ENCODE measurements at places on chromosomes 3 and 15.

- no peak for DNase-seq
These were observed 28.6 kb downstream of the KLHL6 start for GRCh38 chr3:183526838-183527427.

- DNase-seq: no peak
These were observed 27.9 kb upstream of the PSTPIP1 start for GRCh38 chr15:76967067-76967466.

DNA sequence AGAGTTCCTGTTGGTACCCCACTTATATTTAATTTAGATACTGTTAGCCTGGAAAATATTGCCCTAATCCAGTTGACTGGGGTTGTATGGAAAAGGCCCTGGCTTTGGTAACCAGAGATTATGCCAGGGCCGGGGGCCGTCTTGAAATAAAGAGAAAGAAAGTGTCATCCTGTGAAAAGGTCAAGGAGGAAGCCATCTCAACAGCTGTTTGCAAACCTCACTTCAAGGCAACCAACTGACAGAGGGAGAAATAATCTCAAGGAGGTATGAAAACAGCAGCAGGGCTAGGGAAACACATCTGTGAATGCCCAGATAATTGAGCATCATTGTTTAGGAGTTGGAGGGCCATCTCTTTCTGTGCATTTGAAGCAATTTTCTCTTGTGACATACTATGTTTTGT, 190.8 kb downstream of the SUCLG2 start:
- no peak for DNase-seq

DNA sequence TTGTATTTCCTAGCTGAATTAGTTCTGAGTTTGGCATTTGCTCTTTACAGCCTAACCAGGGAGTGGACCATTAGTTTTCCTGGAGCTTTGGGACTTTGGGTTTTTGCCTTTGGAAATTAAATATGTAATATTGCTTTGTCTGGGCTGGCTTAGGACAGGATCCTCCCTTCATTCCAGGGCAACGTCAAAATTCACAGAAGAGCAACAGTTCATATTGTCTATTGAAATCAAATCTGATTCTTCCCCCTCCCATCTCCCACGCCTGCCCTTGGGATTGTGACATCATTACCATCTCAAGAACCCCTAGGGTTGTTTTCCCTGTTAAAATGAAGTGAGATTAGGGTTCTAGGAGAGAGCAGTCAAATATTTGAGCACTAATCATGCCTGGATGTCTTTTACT, 194.1 kb downstream of the ROBO2 start:
- no peak for DNase-seq

DNA sequence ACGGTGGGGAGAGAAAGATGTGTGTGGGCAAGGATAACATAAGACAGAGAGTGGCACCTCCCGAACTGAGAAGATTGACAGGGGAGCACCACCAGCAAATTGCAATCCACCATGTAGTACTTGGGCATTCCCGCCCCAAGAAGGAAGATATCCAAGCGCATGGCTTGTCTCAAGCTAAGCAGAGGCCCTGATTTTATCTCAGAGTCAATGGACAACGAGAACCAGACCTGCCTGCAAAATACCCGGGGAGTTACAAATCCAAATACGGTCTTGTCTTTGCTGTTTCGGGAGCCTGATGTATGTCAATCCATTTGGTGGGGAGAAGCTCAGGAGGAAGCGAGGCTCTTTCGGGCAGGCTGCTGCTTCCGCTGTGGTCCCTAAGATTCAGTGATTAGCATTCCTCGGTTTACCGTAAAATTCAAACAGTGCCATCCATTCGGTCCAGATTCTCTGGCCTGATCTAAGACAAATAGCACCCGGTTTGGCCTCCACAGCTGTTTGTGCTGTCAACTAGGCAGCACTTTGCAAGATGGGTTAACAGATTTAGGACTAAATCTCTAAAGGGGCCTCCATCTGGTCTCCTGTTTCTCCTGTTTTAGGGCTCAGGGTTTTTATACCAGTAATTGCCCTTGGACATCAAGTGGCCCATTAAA, 97.7 kb upstream of the WNT5A start:
- no peak for DNase-seq

- no peak for DNase-seq
These were observed 115.9 kb downstream of the DCLK3 start for GRCh38 chr3:36648241-36649034.

- DNase-seq: no peak
These were observed 187.2 kb downstream of the TLE3 start for GRCh38 chr15:69910514-69910913.

DNA sequence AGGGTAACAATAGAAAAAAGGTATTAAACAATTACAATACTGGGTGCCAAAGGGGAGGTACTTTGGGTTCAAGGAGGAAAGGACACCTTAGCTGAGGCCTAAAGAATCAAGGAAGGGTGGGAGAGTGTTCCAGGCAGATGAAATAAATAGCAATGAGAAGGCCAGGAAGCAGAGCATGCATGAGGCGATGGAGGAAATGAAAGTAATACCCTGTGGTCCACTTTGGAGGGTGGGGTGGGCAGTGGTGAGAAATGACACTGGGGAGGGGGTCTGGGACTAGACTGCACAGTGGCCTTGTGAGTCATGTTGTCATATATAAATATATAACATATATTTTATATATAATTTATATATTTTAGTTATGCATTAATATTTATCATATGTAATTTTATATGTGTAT, 55.9 kb downstream of the BHLHE40 start:
- DNase-seq: no peak

DNA sequence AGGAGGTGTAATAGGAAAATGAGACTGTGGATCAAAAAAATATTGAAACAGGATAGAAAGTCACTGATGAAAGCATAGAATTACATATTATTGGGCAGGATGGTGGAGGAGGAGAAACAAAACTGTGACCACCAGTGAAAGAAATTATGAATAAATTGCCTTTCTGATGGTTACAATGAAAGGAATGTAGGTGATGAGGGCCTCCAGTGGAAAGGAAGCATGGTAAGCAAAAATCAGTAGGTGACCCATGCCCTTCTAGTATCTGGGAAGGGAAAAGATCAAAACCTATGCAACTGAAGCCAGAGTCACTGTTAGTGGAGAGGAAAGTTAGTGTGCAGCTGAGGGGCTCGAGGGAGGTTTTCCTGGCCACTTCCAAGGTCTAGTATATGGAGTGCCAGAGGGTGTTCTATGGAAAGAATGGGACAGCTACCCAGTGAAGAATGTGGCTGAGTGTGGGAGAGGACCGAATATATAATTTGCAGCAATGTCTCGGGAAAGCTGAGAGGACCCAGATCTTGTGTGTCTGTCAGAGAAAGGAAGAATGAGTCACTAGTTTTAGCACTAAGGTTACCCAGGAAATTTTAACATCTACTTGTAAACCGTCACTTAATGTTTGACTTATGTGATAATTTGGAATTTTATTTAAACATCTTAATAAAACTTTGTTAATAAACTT, 146.2 kb downstream of the NFKBIZ start:
- no peak for DNase-seq

GRCh38 chr15:76169911-76170800, 110.4 kb downstream of the TMEM266 start:
- DNase-seq: no peak

- no peak for DNase-seq
These were observed 380.2 kb downstream of the TIGIT start for GRCh38 chr3:114674036-114674435.

DNA sequence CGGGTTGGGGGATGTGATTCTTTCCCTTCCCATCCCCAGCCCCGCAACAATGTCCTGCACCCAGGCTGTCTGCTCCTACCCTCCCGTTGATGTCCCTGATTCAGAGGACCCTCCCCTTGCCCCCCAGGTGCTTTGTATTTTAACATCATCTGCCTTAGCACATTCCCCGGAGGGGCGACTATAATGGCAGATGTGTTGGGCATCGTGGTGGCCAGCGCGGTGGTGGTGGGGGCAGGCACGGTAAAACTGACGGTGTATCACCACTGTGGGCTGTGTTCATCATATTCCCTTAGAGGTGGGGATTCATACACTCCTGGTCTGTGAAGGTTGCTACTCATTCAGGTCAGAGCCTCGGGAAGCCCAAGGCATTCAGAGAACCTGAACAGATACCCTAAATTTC, 173.0 kb downstream of the ADAMTS17 start:
- no peak for DNase-seq

DNA sequence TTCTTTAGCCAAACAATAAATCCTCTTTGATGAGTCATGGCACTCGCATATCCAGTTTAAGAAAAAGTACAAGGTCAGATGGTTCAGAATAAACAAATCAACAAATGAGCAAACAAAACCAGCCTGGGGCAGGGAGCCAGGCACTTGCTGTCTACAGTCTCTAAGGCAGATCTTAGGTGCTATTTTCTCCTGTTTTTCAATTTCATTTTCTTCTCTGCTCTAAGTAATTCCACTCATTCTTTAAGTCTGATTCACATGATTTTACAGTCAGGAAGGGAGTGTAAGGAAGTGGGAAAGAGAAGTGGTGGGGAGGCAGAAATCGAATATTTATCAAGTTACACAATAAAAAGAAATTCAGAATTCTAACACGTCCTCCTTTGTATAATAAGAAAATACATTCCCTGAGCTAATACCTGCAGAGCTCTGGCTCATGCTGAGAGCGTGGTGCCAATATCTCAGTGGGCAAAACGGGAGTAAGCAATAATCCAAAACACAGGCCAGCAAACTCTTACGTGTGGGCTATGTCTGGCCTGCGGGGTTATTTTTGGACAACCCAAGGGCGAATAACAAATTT, 298.6 kb downstream of the ADAMTS17 start:
- no peak for DNase-seq

GRCh38 chr3:184981071-184981470, 169.1 kb downstream of the VPS8 start:
- DNase-seq: no peak

DNA sequence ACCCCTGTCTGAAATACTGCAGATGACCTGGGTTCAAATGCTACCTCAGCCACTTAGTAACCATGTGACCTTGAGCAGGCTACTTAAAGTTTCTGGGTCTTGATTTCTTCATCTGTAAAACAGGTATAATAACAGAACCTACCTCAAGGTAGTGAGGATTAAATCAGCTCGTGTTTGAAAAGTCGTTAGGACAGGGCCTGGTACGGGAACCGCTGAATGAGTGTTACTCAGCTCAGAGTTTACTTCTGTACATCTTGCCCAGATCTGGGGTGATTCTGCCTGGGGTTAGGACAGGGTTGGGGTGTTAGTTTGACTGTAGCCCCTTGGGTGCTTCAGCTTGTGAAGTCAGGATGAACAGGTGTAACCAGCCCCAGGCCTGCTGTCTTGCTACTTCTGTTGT, 1.8 kb downstream of the SEMA4B start:
- DNase-seq: no peak

DNA sequence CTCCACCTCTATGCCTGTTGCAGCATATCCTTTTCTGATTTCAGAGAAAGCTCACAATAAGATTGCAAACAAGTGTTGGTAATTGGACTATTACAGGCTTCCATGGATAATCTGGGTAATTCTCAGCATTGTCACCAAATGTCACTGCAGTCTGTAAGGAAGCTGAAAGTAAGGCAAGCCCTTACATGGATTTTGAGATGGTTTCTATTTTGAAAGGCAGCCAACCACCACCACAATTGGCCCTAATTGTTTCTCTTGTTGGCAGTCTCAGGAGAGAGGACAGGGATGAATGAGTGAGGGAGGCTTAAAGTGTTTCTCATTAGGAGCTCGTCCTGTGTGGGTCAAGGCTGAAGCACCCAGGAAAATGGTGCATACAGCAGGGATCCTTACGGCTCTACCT, 879.9 kb downstream of the TUSC7 start:
- DNase-seq: no peak

- no peak for DNase-seq
These were observed 581.4 kb downstream of the MECOM start for GRCh38 chr3:169082076-169082475.

- no peak for DNase-seq
These were observed 30.0 kb downstream of the XXYLT1 start for GRCh38 chr3:195240939-195241338.

DNA sequence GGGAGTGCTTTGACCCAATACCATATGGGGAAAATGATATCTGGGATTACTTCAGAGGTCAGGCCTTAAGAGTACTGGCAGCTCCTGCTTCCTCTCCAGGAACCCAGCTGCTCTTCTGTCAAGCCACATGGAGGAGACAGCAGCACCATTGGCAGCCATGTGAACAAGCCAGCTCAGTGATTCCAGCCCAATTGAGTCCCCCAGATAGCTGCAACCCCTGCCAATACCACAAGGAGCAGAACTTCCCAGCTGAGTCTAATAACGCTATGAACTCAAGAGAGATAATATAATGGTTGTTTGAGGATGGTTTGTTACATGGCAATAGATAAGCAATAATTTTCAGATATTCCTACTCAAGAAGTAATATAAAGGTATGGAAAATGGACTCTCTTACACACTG, 126.8 kb upstream of the CPNE4 start:
- DNase-seq: no peak

GRCh38 chr3:141646760-141647561, 91.1 kb upstream of the RNF7 start:
- no peak for DNase-seq

- DNase-seq: no peak
These were observed 9.8 kb downstream of the MSL2 start for GRCh38 chr3:136186344-136186743.

All from effector CD4-positive, alpha-beta T cell (primary cell).